Stimulated activated CD8-positive, alpha-beta memory T cell treated with anti-CD3 and anti-CD28 coated beads, Interleukin-15, amount 100 ng/mL, for 4 hours (primary cell): ENCODE measurements at places on chromosomes 12 and 14.

- no peak for DNase-seq
Measured at GRCh38 chr12:89210277-89210676, 142.0 kb downstream of the DUSP6 start.

DNA sequence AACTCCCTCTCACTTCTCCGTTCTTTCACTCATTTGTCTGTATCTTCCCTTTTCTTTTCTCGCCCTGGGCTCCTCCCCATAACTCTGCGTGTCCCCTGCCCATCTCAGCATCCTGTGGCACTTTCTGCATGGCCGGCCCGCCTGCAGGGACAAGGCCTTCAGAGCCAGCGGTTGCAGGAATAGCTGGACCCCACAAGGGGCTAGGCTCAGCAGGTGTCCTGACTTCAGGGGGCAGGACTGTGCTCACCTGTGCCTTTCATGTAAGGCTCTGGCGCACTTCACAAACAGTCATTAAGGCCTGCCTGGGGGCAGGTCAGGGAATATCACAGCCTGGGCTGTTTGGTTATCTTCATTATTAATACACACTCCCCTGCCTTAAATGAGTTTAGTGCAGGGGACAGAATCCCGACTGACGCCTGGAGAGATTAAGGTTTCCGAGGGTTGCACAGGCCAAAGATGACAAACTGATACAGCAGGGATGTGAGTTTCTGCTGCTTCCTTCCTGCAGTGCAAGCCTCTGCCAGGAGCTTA lies 768.8 kb upstream of the TBX3 start:
- DNase-seq, result no peak

GRCh38 chr12:122937622-122938091 lies 28.6 kb downstream of the ABCB9 start:
- no peak for DNase-seq

DNA sequence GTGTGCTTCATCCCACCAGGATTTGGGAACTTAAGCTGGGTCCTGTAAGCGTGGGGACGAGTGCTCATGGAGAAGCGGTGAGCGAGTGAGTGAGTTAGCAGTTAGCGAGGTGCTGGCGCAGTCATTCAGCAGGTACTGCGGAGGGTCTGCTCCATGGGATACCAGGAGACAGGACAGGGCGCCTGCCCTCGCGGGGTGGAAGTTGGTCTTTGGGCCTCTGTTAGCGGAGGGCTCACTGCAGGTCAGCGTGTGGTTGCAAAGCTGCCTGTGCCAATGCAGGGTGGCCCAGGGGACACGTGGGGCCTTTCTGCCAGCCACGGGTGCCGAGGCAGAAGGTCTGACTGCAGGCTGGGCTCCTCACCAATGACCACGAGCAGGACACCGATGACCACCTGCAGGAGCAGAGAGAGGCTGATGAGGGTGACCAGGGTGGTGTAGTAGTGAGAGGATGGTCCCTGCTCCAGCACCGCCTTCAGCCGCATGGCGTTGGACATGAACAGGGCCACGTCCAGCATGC lies 97.6 kb downstream of the NINJ2 start:
- no peak for DNase-seq

DNA sequence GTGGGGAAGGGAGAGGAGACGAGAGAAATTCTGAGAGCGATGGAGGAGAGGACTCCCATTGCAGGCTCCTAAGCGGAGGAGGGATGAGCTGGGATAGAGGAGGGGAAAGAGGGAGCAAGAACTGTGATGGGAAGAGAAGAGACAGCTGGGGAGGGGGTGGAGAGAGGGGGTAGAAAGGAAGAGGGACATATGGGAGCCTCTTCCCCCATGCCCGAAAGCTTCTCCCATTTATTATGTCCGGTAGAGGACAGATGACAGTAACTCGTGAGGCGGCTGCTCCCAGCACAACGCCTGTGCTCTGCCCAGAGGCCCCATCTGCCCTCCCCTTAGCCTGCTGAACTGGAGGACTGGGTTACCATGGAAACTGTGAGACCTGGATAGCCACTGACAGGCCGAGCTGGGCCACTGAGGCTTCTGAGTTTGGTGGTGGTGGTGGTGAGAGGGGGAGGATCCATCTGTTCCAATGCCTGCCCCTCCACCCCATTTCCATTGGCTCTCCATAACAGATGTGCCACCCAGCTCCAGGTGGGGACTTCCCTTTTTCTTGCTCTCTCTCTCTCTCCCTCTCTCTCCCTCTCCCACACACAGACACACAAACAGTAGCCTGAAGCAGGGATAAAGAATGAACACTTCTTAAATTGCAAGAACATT lies 8.3 kb downstream of the CPNE6 start:
- DNase-seq, result no peak

DNA sequence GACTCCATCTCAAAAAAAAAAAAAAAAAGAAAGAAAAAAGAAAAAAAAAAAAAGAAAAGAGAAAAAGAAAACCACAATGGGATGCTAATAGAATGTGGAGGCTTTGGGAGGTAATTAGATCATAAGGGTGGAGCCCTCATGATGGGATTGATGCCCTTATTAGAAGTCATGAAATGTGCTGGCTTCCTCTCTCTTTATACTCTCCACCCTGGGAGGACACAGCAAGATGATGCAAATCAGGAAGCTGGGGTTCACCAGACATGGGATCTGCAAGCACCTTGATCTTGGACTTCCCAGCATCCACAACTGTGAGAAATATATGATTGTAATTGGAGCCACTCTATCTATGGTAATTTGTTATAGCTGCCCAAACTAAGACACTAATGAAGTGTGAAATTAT lies 13.4 kb upstream of the DRAM1 start:
- no peak for DNase-seq

DNA sequence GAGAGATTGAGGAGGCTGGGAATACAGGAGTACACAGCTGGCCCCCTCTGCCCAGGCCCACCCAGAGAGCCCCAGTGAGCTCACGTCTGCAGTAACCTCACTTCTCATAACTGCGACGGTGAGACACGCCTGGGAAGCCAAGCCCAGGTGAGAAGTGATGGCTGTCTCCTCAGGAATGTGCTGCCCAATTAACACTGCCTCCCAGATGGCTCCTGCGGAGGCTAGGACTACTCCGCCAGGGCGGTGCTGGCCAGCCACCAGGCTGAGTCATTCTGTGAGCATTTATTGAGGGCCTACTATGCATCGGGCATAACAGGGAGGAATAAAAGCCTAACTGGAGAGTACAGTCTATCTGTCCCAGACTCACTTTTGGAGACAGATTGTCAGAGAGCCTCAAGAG lies 9.3 kb upstream of the TMEM106C start:
- DNase-seq, result no peak

GRCh38 chr12:19915392-19916195 lies 452.7 kb upstream of the PDE3A start:
- DNase-seq, result no peak

DNA sequence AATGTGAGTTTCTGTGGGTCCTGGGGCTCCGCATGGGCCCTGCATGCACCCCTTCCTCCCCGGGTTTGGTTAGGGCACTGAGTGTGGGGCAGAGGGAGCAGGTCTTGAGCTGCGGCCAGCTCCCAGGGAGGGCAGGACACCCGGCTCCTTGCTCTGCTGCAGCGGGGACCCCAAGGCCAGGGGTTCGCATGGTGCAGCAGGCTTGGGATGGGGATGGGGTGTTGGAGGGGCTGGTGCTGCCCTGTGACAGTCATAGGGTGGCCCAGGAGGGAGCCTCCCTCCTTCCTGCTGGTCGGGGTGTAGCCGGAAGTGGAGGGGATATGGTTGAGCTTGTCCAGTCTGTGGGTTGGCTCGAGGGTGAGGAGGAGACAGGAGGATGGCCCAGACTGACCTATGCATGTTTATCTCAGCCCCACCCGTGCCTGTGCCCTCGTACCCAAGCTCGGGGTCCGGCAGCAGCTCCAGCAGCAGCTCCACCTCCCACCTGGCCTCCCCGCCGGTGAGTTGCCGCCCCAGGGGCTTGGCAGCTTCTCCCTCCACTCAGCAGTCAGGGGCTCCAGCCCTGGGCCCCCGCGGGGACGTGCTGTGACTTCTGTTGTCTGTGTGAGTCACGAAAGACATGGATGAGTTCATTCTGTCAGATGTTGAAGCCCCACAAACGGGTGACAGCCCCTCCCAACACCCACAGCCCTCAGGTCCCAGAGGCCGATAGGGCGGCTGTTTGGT lies 16.0 kb downstream of the ULK1 start:
- no peak for DNase-seq

DNA sequence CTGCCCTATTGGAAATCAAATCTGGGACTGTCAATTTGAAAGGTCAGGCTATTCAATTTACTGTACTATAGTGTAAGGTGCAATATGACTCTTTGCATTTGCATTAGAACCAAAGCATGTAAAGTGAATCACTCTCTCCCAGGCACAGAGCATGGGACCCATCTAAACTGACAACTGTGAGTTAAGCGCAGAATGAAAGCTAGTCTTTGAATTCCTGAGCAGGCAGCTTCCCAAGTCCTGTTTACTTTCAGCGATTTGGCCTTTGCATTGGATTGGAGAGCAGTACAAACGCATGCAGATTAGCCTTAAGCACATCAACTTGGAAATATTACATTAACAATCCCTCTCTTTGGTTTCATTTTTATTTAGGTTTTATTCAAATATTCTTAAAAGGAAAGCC lies 74.6 kb downstream of the RERG start:
- no peak for DNase-seq

DNA sequence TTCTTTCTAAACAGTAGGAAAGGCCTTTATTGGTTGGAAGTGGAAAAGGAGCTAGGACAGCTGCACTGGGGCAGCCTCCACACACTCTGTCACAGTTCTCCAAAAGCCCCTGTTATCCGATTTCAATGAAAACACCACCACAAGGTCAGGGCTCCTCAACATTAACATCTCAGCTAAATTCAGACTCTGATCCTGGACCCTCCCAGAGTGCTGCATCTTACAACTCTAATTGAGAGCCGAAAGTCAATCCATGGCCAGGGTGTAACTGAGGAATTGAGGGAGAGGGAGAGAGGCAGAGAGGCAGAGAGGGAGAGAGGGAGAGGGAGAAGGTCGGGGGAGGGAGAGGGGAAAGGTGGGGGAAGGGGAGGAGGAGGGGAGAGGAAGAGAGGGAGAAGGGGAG lies 32.1 kb downstream of the DICER1 start:
- DNase-seq, result no peak

GRCh38 chr12:129049917-129050316 lies 196.6 kb downstream of the GLT1D1 start:
- DNase-seq, result no peak

- DNase-seq, result no peak
Measured at GRCh38 chr12:110203546-110203945, 77.5 kb upstream of the ATP2A2 start.

- no peak for DNase-seq
Measured at GRCh38 chr14:92737619-92738188, 10.7 kb downstream of the LGMN start.

DNA sequence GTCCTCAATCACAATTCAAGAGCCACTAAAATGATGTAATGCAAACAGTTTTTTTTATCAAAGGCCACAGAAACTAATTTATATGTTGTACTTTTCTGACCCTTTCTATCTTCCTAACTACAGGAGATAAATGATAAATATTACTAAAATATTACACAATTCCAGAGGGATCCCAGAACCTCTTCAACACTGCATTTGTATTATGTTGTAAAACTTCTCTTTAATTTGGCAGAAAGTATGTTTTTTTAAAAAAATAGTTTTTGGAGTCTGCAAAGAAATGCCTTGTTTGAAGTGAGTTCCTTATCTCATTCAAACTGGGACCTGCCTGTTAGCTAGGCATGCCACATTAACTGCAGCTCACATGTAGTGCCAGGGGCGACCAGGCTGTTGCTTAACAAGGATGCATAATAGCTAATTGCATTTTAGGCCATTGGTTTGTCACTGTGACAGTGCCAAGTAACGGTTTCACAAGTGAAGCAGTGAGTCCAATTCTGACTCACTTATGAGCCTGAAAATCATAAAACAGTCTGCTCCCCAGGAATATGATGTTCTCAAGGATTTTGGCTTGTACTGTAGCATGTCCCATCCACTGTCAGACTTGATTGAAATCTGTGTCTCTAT lies 266.9 kb downstream of the KTN1 start:
- no peak for DNase-seq

- DNase-seq, result no peak
Measured at GRCh38 chr12:110907583-110907982, 12.8 kb downstream of the MYL2 start.

DNA sequence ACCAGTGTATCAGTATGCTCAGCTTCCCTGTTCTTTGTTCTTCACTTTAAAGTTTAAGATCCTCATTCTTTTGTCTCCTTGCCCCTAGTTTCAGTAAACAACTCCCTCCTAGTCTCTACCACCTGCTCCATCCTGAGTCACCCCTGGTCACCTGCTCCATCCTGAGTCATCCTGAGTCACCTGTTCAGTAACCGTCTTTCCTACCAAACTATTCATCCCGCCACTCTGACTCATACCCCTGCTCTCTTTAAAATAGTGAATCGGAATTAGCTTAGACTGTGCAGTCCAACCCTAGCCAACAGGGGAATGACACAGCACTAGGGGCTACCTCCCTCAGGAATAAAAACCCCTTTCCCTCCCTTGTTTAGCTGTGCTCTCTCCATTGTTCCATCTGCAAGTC lies 888.1 kb upstream of the MDGA2 start:
- DNase-seq, result no peak

GRCh38 chr12:50505675-50506530 lies 1.1 kb downstream of the DIP2B start:
- no peak for DNase-seq

GRCh38 chr14:75220156-75220555 lies 43.7 kb upstream of the TMED10 start:
- no peak for DNase-seq
